NCI-H2171 (cell line): ENCODE measurements at places on chromosomes 5 and 9.

DNA sequence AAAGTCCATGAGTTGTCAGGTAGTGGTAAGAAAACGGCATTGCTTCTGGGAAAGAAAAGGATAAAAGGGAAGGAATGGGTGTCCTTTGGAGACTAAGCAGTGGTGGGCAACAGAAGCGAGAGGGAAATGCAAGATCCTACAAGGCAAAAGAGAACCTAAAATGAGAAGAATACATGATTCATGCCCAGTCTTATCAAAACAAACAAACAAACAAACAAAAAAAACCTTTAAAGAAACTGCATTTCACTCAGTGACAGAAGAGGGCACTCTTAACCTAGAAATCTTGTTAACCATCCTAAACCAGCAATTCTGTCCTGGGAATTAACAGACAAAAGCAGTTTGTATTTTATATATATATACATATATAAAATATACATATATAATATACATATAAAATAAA lies 88.5 kb downstream of the SUSD1 start:
- DNase-seq, result no peak

GRCh38 chr9:78236551-78236910 lies 656 bp downstream of the CEP78 start:
- DNase-seq, result peak; percentile 25

GRCh38 chr9:34961574-34962490 lies 3.7 kb downstream of the PHF24 start:
- no peak for DNase-seq

DNA sequence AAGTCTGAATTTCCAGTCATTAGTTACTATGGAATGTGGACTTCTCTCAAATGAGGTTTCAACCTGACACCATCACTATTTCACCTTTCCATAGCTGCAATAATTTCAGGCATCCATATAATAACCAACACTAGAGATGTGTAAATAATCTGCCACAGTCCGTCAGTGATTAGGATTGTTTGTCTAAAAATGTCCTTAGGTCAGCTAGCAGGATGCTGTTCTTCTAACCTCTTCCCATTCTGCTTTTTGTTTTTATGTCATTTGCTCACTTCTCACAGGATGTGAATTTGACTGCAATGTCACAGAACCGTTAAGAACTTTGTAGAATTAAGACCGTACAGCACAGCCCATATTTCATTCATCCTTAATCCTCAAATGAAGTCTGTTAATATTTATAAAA lies 166.4 kb upstream of the RASA1 start:
- DNase-seq, result no peak

DNA sequence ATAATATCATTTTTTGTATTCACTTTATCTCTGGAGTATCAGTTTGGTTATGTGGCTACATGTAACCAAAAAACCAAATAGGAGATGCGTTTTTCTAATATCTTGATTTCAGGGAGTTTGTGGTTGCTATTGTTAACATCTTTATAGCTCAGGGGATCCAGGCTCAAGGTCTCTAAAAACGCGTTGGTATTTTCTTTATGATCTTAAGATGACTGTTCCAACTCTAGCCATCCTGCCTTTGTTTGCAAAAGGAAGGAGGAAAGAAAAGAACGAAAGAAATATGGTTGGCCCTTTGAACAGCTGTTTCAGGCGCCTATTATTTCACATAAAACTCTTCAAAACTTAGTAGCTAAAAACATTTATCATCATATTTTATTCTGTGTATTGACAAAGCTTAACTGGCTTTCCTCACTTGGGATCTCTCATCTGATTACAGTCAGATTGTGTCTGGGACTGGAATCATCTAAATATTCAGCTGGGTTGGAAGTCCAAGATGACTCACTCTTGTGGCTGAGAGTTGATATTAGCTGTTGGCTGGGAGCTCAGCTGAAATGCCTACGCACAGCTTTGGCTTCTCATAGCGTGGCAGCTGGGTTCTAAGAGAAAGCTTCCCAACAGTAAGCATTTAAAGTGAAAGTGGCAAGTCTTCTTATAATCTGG lies 60.1 kb downstream of the FAM174A start:
- DNase-seq, result no peak

DNA sequence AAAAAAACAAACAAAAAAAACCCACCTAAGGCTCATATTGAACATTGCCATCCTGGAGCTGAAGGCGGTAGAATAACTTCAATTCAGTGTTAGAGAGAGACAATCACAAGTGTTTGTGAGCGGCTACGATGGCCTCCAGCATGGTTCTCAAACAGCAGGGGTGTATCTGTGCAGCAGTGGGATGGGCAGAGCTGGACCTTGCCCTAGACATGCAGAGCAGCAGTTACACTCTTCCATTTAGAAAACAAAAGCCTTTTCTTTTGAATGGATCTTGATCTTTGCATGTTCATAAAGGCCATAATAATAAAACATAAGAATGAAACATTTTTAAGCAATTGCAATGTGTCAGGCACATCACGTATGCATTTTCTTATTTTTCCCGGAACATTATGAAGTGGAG lies 50.3 kb downstream of the ARHGAP26 start:
- no peak for DNase-seq

DNA sequence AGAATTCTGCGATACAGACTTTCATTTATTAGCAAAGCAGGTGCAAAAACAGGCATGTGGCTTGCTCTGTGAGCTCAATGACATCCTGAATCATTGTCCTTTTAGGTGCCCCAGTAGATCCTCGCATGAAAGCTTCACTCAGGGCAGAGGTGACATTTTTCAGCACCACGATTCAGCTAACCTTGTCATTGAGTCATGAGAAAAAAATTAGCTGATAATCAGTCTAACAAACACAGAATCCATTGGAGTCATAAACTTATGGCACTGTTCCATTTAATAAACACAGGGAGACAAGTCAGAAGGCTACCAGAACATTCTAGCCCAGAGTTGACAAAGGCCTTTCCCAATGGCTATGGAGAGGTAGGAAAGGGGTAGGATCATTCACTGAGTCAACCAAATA lies 104.8 kb upstream of the RAD23B start:
- no peak for DNase-seq

DNA sequence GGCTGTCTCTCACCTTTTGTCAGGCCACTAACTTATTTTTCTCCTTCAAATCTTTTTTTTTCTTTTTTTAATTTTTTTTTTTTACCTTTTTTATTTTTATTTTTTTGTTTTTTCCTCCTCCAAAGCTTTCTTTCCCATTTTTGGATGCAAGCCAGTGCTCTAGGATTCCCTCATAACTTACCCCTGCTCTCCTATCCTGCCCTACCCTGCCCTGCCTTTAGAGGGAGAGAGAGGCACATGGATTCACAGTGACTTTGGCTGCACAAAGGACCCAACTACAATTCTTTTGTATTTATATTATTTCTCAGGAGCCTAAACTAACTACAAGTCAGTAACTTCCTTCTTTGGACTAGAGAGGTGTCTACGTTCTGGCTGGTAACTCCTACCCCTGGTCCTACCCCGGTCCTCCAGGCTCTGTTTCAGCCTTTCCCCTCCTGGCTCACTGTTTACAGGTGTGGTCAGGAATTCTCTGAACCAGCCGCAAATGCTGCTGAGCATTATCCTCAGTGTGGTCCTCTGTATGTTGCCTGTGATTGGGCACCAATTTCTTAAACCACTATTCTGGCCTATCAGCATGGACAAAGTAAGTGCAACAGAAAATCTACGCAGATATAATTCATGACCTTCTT lies 8.4 kb upstream of the RUSC2 start:
- no peak for DNase-seq

DNA sequence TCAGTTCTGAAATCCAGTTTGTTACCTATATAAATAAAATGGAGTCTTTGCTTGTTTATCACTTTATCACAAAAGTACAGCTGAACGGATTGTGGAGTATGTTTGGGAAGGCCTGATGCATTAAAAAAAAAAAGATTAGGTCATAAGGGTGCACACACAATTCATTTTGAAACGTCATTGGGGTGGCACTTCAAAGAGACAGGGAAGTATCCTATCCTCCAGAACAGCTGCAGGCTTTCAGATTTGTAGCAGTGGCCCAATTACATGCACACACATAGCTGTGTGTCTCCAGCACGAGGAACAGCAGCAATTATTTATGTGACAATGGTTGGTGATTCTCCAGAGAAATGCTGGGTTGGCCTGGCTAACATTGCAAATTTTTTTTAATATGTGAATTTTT lies 46.8 kb upstream of the FER start:
- DNase-seq, result no peak

- DNase-seq, result no peak
Measured at GRCh38 chr5:91269198-91269597, 113.9 kb downstream of the ARRDC3 start.

- peak; percentile 15 for DNase-seq
Measured at GRCh38 chr9:94157050-94157801, 73.0 kb downstream of the PTPDC1 start.

DNA sequence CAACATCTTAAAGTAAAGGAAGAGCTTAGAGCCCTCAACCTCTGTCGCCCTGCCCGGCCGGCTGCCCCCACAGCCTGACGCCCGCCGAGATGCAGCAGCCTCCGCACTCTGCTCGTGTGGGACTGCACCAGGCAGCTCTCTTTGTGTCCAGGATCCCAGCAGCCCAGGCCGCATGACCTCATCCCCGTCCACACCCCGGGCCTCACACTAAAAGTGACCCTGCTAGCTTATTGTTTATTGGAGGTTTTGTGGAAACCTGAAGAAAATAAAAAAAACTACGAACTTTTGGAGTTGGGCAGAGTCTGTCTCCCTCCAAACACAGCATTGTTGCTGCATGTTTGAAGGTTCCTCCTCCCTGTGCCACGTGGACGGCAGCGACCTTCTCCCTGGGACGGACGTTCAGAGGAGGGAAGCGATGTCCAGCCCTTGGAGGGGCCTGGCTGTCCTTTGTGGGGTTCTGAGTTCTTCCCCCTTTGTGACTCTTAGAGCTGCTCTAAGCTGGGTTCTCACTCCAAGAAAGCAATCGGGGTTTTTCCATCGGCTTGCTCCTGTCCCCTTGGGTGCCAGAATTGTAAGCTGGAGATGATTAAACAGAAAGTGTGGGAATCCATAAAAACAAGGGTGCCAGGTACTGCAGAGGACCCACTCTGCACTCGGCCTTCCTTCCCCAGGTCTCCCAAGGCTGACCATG lies 103.5 kb upstream of the COL5A1 start:
- no peak for DNase-seq

DNA sequence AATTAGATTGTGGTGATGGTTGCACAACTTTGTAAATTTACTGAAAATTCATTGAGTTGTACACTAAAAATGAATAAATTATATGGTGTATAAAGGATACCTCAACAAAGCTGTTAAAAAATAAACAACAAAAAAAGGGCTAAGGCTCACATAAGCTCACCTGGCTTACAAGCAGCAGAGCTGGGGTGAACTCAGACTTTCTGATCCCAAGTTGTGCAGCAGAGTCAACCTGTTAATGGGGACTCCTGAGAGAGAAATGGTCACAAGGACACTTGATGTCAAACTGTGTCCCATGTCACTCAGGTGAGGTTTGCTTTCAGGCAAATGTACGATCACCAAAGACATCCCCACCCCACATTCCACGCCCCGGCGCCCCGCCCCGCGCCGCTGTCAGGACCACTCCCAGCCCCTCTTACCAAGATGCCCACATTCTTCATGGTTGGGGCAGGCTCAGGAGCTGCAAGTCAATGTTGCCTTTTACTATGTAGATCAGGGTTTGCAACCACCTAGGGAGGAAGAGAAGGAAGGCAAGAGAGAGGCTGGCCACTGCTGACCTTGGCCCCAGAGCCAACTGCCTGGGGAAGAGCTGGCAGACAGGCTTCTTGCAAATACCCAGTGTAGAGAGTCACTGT lies 22.4 kb upstream of the SLC36A1 start:
- DNase-seq, result no peak

- DNase-seq, result no peak
Measured at GRCh38 chr5:52449516-52449915, 338.2 kb upstream of the ITGA1 start.
